ENCODE measurements at places on chromosomes 5 and 9.
A peak's percentile ranks its signal among the peaks of the same experiment; 100 is the strongest.

DNA sequence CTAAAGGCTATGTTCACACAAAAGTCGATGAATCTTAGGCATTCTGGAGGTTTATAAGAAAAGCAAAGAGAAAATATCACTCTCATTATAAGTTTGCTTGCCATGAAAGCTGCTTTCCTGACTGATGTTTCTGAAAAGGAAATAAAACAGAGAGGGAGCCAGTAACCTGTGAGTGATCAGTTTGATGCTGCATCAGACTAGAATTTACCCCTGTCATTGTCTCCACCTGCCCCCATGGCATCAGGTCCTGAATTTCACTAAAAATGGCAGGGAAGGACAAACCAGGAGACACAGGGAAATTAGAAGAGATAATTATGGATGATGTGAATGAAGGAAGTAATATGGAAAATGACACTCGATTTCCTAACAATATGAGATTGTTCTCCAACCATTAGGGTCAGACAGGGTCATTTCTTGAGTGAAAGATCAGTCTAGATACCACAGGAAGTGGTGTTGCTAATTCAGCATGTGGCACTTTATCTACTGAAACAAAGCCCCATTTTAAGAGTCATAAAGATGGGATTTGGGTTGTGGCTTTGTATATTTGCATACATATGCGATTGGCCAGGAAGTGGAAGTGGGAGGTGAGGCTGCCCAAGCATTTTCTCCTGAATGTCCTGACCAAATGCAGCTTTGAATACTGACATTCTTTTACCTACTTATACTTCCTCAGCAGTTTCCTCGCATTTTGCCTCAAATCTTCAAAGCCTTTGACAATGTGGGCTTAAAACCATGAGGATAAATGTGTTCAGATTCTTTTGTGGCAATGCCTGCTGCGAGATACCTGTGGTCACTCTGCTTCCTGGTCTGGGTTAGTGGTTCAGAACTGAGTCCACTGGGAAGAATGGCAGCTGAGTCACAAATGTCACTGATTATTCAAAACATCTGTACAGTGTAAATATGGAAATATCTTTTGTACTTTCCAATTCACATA, 29.7 kb downstream of the MEGF10 start:
- no peak overlapping the region for H3K27ac ChIP-seq
- H3K36me3 ChIP-seq: no peaks in the 10 kb centered on the region
- DNase-seq: no peak

- H3K27me3 ChIP-seq: no peaks in the 10 kb centered on the region
- no peaks in the 10 kb centered on the region for H3K36me3 ChIP-seq
- peak within 1 kb of the TSS; percentile 72 for H3K27ac ChIP-seq
- peak within 1 kb of the TSS; percentile 45 for H3K4me3 ChIP-seq
- no peaks in the 10 kb centered on the region for H3K4me1 ChIP-seq
Measured at GRCh38 chr9:76905791-76906646, at the start of gene PRUNE2. Gene PRUNE2 (minus strand): TSS chr9:76906114. CDS start chr9:76905963, 151 bp downstream.

DNA sequence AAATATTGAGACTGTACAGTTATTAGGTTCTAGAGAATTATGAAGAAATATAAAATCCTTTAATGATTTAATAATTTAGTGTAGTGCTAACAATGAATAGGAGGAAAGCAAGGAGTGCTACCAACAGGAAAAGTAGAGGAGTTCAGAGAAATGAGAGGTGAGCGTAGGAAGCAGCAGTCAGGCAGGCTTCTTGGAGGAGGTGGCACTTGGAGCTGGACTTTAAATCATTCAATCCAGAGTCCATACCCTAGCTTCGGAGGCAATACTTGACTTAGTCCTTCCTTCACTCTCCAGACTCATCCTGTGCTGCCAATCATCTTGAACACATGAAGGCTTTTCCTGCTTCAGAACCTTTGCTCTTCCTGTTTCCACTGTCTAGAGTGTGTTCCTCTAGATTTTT, 254.3 kb downstream of the GRIA1 start:
- H3K4me3 ChIP-seq: no peak overlapping the region
- no peak for DNase-seq
- no peak overlapping the region for H3K27ac ChIP-seq
- no peaks in the 10 kb centered on the region for H3K27me3 ChIP-seq

DNA sequence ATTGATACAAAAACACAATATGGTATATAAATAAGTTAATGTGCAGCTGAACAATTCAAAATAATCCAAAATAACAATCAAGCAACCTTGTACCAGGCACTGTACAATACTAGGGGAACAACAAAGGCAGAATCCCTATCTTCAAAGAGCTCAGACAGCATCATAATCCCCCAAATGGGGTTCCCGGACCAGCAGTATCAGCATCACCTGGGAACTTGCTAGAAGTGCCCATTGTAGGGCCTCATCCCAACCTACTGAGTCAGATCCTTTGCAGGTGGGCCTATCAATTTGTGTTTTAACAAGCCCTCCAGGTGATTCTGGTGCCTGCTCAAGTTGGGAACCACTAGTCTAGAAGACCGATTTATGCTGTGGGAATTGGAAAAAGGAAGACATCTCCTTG, 27.1 kb downstream of the SLIT3 start:
- no peaks in the 10 kb centered on the region for H3K36me3 ChIP-seq
- H3K4me1 ChIP-seq: no peaks in the 10 kb centered on the region
- H3K27me3 ChIP-seq: no peaks in the 10 kb centered on the region
- no peak overlapping the region for H3K27ac ChIP-seq

DNA sequence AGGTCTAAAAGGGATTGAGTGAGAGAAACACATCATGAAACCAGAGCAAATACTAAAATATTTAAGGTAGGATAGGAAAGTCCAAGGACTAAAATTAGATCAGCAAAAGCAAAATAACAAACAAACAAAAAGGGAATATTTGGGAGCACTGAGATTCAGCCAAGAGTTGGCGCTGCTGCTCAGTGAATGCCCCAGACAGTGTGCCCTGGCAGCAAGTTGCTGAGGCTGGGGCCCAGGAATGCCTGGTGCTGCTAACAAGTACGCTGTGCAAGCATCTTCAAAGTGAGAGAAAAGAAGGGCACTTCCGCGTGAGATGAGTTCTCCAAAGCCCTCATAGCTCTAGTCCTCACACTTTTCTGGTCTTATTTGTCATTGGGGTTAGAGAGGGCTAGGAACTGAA, 603.3 kb downstream of the EFNA5 start:
- no peaks in the 10 kb centered on the region for H3K27me3 ChIP-seq
- no peaks in the 10 kb centered on the region for H3K4me1 ChIP-seq
- H3K27ac ChIP-seq: no peak overlapping the region
- H3K36me3 ChIP-seq: no peaks in the 10 kb centered on the region

GRCh38 chr5:103098993-103099392, 20.9 kb downstream of the GIN1 start:
- no peak overlapping the region for H3K27ac ChIP-seq
- no peak overlapping the region for H3K4me3 ChIP-seq
- no peaks in the 10 kb centered on the region for H3K36me3 ChIP-seq
- no peaks in the 10 kb centered on the region for H3K27me3 ChIP-seq
- no peaks in the 10 kb centered on the region for H3K4me1 ChIP-seq
- DNase-seq: no peak

GRCh38 chr9:16417749-16418148, 452.7 kb downstream of the BNC2 start:
- no peaks in the 10 kb centered on the region for H3K36me3 ChIP-seq
- no peak for DNase-seq
- no peak overlapping the region for H3K27ac ChIP-seq
- no peaks in the 10 kb centered on the region for H3K27me3 ChIP-seq
- H3K4me1 ChIP-seq: no peaks in the 10 kb centered on the region

DNA sequence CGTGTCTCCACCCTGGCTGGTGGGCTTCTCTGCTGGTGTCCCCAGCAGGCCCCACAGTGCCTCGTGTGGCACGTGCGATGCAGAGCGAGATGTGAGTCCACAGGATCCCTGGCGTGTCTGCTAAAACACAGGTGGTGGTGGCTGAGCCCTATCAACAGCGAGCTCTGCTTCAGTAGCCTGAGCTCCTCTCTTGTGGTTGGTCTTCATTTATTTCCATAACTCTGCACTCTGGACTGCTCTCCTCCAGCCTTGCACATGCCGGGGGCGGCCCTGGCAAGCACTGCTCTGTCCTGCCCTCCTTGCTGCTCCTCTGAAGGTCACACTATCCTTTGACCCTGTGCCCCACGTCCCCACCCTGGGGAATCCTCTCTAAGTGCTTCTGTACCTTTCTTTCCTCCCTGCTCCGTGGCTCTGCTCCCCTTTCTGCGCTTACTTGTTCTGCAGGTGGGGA, 59.2 kb downstream of the NSUN2 start:
- no peaks in the 10 kb centered on the region for H3K4me1 ChIP-seq
- H3K36me3 ChIP-seq: no peaks in the 10 kb centered on the region
- DNase-seq: peak; percentile 2

GRCh38 chr9:84858364-84858763, 188.8 kb downstream of the NTRK2 start:
- no peak overlapping the region for H3K4me3 ChIP-seq
- no peak overlapping the region for H3K27ac ChIP-seq
- no peaks in the 10 kb centered on the region for H3K27me3 ChIP-seq
- DNase-seq: no peak
- no peaks in the 10 kb centered on the region for H3K36me3 ChIP-seq
- H3K4me1 ChIP-seq: no peaks in the 10 kb centered on the region

DNA sequence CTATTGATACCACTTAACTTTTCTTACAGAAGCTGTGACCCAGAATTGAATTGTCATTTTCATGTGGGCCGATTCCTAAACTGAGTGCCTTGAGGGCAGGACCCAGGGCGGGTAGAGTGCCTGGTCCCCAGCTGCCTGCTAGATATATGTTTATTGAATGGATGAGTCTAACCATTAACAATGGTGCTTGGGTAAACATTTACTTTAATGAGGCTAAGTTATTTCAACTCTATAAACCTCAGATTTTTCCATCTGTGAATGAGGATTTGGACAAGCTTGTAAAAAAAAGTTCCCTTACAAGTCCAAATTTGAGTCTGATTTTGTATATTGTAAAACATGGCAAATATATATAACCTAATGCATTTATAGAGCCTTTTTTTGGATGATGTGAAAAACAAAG, 181.8 kb upstream of the ELL2 start:
- no peaks in the 10 kb centered on the region for H3K4me1 ChIP-seq
- no peaks in the 10 kb centered on the region for H3K36me3 ChIP-seq
- DNase-seq: no peak
- no peaks in the 10 kb centered on the region for H3K27me3 ChIP-seq

GRCh38 chr9:105636331-105636730, 25.9 kb upstream of the TAL2 start:
- no peaks in the 10 kb centered on the region for H3K27me3 ChIP-seq
- DNase-seq: no peak
- no peak overlapping the region for H3K4me3 ChIP-seq
- no peak overlapping the region for H3K27ac ChIP-seq

GRCh38 chr9:116137010-116137409, 16.6 kb upstream of the PAPPA start:
- H3K4me3 ChIP-seq: no peak overlapping the region
- no peaks in the 10 kb centered on the region for H3K27me3 ChIP-seq
- no peaks in the 10 kb centered on the region for H3K4me1 ChIP-seq
- DNase-seq: no peak
- H3K27ac ChIP-seq: no peak overlapping the region

DNA sequence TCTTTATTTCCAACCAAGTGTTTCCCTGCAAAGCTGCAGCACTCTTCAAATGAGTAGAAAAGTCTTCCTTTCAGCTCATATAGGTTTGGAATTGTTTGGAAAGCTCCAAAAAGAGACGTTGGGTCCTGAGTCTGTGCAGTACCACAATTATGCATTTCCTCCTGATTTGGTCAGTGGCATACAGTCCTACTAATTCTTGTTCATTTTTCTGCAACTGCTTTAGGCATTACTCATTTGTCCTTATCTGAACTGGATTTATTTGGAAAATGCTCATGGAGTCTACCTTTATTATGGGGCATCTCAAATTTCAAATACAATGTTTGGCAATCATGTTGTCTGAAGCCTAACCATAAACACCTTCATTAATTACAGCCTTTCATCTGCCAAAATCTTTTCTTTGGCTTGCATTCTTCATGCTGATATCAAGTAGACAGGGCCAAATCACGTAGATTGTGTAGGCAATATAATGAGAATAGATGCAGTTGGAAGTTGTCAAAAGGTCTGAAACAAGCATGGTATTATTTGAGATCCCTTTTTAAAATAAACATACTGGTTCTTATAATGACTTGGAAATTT, 232.8 kb downstream of the TLE1 start:
- H3K4me1 ChIP-seq: no peaks in the 10 kb centered on the region
- no peak overlapping the region for H3K4me3 ChIP-seq
- no peak for DNase-seq
- no peaks in the 10 kb centered on the region for H3K27me3 ChIP-seq
- H3K36me3 ChIP-seq: no peaks in the 10 kb centered on the region

GRCh38 chr5:17148481-17148880, 69.0 kb upstream of the BASP1 start:
- no peaks in the 10 kb centered on the region for H3K27me3 ChIP-seq
- no peak overlapping the region for H3K4me3 ChIP-seq
- no peak for DNase-seq
- H3K27ac ChIP-seq: no peak overlapping the region
- H3K4me1 ChIP-seq: no peaks in the 10 kb centered on the region

DNA sequence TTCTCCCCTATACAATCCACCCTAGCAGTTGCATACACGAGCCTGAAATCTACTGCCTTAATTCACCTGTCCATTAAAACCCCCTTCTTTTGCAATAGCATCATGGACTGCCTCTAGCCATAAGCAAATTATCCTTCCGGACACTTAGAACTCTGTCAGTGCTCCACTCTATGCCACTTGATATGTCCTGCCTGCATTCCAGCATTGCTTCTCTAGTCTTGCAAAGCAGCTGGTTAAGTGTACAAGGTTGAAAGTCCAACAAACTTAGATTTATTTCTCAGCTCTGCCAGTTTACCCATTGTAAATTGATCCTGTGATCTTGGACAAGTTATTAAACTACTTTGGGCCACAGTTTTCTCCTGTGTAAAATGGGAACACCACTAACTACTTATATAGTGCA, 197.9 kb downstream of the EPB41L4A start:
- no peaks in the 10 kb centered on the region for H3K27me3 ChIP-seq
- no peak overlapping the region for H3K4me3 ChIP-seq
- no peak overlapping the region for H3K27ac ChIP-seq
- DNase-seq: no peak
- no peaks in the 10 kb centered on the region for H3K36me3 ChIP-seq

DNA sequence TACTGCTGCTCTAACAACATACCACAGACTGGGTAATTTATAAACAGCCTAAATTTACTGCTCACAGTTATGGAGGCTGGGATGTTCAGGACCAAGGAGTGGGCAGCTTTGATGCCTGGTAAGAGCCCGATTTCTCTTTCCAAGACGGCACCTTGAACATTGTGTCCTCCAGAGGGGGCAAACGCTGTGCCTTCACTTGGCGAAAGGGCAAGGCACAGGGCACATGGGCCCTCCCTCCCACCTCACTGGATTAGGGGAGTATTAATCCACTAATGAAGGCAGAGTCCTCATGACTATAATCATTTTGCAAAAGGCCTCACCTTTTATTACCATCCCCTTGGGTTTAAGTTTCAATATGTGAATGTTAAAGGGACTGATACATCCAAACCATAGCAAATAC, 397.7 kb downstream of the TMEM38B start:
- no peak for DNase-seq
- no peaks in the 10 kb centered on the region for H3K27me3 ChIP-seq
- H3K4me1 ChIP-seq: no peaks in the 10 kb centered on the region
- no peaks in the 10 kb centered on the region for H3K36me3 ChIP-seq

GRCh38 chr9:71966601-71967000, 55.2 kb downstream of the C9orf85 start:
- H3K4me1 ChIP-seq: no peaks in the 10 kb centered on the region
- H3K27ac ChIP-seq: no peak overlapping the region
- no peaks in the 10 kb centered on the region for H3K27me3 ChIP-seq

Data from prostate gland (tissue), 2 donors.